Activated CD4-positive, alpha-beta memory T cell treated with anti-CD3 and anti-CD28 coated beads for 36 hours (primary cell): ENCODE measurements at places on chromosomes 12 and 14. TPM values are rescaled to one million over a fixed set of nuclear protein-coding genes. Genes with fewer than 3 reads are reported as not detected.

The GNPNAT1 gene
- 30.4 TPM for total RNA-seq

The KCNK13 gene
- not detected for total RNA-seq

The GRIN2B gene
- total RNA-seq, result not detected

The OTX2 gene
- total RNA-seq, result not detected

The DNAI7 gene
- total RNA-seq, result not detected

The EID3 gene
- 4.7 TPM for total RNA-seq

The HOXC11 gene
- not detected for total RNA-seq

The SLC22A17 gene
- 4.4 TPM for total RNA-seq

The RAD51B gene
- 34.3 TPM for total RNA-seq

The AKAP3 gene
- total RNA-seq, result 3.1 TPM

The TCL1B gene
- total RNA-seq, result not detected

The AJUBA gene
- total RNA-seq, result 1.5 TPM

DNA sequence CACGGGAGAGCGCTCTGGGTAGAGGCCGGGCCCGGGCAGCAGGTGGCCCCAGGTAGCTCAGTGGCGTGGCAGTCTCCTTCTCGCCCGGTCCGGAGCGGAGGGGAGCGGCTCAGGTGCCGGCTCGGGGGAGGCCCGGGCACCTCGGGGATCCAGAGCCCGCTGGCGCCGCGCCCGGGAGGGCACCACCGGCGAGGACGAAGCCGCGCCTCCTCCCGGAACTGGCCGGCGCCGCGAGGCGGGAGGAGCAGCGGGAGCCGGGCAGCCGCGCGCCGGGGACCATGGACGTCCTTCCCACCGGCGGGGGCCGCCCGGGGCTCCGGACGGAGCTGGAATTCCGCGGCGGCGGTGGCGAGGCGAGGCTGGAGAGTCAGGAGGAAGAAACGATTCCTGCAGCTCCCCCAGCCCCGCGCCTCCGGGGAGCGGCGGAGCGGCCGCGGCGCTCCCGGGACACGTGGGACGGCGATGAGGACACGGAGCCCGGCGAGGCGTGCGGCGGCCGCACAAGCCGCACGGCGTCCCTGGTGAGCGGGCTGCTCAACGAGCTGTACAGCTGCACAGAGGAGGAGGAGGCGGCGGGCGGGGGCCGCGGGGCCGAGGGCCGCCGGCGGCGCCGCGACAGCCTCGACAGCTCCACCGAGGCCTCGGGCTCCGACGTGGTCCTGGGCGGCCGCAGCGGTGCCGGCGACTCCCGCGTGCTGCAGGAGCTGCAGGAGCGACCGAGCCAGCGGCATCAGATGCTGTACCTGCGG is 21.5 kb upstream of the GNS start:
- DNase-seq, result peak; percentile 21

GRCh38 chr12:106309671-106310505 is 7.4 kb downstream of the TCP11L2 start:
- DNase-seq, result no peak

DNA sequence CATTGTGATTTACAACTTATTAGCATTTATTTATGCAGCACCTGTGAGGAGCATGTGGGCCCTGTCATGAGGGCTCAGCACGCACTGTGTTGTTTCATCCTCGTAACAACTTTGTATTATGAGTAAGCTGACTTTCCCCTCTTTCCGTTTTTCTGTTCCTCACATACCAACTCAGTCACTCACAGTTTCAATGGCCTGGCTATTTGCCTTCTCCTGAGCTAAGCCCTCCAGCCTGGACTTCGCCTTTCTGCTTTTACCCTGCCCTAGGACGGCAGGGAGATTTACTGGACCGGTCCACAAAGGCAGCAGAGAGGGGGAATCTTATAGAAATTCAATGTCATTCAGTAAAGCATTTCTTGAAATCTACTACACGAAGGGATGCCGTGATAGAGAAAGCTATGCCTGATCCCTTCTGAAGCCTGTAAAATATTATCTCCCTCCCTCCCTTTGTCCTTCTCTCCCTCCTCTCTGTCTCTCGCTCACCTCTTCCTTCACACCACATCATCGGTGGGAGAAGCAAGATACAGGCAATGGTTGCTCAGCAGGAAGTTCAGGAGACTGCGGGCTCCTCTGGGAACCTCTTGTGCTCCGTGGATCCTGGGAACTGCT is 219.2 kb upstream of the TBX3 start:
- DNase-seq, result no peak

- DNase-seq, result no peak
Measured at GRCh38 chr12:49824895-49825294, 3.3 kb downstream of the NCKAP5L start.

DNA sequence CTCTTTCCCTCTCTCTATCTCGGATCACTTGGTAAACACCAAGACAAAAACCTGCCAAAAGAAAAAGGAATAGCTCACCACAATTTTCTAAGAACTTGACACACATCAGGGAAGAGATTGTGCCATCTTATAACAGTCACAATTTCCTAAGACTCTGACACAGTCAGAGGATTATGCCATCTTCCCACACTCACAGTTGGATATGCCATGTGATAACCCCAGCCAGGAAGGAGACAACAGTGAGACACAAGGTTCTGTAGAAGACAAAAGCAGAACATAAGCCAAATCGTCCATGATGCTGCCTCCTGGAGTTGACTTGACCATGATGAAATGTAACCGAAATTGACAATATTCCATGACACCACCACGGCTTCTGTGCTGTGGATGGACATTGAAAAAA is 2.8 kb upstream of the CLEC9A start:
- no peak for DNase-seq

DNA sequence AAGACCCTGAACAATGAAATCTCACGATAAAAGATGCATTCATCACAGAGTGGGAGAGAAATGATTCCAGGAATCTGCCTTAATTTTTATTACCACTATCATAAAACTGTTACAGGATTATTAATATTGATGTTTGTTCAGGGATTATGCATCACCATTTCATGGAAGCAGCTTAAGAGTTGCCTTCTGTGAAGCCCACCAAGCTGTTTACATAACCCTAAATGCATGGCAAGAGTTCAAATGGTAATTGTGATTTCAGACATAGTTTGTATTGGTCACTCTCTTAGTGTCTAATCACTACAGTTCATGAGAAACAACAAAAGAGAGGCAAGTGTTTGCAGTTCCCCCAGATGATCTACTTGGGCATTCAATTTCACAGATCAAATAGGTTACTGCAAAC is 527.7 kb downstream of the RPS29 start:
- DNase-seq, result no peak

GRCh38 chr12:120249875-120250795 is 15.4 kb downstream of the PXN start:
- peak; percentile 64 for DNase-seq

DNA sequence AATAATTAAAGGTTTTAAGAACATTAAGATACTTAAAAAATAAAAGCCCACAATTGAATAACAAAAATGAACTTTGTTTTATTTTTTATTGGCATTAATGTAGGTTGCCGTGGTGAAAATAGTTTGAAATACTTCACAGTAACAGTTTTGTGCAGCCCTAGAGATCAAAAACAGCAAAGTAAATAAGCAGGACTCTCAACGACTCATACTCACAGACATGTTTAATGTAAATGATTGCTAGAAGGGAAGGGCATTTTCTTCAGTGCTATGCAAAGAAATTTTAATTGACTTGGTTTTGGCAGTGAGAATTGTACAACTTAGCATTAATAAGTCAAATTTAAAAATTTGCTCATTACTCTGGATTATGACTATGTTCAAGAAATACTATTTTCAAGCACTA is 16.0 kb downstream of the TRMT5 start:
- DNase-seq, result no peak

GRCh38 chr14:65237023-65237814 is 134.9 kb upstream of the MAX start:
- no peak for DNase-seq

DNA sequence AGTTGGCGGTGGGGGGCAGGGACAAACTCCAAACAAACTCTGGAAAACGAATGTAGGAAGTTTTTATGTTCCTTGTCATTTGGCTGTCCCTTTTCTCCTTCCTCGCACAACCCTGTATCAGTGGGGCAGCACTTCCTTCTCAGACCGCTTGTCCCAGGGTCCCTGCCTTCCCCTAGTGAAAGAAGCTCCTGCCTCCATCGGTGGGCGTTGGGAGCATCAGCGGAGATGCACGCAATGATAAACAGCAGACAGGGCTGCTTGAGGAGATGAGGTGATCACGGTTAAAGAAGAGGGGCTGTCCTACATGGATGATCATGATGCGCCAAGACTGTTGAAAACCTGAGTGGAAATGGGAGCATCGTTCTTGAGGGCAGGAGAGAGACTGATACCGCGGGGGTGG is 620 bp downstream of the C1S start:
- DNase-seq, result no peak

DNA sequence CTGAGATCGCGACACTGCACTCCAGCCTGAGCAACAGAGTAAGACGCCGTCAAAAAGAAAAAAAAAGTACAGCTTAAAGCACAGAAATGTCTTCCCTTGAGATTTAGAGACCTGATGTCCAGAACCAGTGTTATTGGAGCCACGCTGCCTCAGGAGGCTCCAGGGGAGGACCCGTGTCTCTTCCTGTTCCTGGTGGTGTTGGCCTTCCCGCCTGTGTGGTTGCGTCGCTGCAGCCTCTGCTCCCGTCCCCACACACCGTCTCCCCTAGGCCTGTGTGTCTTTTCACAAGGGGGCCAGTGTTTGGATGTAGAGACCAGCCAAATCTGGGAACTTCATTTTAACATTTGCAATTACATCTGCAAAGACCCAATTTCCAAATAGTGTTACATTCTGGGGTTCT is 8.6 kb upstream of the FBRSL1 start:
- DNase-seq, result no peak

GRCh38 chr14:101350691-101351090 is 210.6 kb upstream of the DIO3 start:
- DNase-seq, result no peak

GRCh38 chr12:3795492-3796133 is 42.7 kb upstream of the CRACR2A start:
- DNase-seq, result no peak

DNA sequence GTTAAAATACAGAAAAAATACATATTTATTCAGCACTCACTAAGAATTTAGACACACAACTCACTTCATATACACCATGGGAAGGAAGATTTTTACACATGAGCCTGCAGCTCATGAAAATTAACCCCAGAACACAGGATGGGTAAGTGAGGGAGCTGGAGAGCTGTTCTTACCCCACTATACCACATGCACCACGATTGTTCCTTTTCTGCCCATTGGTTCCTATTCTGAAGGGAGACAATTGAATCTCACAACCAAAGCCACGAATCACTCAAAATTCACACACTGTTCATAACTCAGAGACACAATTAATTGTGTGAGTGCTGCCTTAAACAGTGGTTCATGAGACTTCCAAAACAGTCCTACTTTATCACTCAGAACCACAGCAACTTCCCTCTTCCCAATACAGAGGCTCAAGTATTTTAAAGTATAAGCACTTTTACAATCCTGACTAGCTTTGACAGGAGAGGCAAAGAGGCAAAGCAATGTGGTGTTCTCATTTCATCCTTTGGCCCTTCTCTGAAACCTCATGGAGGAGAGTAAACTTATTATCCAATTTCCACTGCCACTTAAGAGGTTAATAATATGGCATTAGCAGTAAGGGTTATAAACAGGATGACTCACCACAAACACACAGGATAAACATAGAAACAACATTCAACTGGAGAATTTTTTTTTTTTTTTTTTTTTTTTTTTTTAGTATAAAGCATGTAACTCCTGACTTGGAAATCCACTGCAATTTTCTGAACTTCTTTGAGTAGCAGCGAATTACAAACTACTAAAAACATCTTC is 59.5 kb downstream of the ITPR2 start:
- DNase-seq, result no peak

- DNase-seq, result no peak
Measured at GRCh38 chr14:101063121-101063520, 159.6 kb upstream of the RTL1 start.

- DNase-seq, result no peak
Measured at GRCh38 chr12:75959506-75959905, 72.1 kb downstream of the PHLDA1 start.

DNA sequence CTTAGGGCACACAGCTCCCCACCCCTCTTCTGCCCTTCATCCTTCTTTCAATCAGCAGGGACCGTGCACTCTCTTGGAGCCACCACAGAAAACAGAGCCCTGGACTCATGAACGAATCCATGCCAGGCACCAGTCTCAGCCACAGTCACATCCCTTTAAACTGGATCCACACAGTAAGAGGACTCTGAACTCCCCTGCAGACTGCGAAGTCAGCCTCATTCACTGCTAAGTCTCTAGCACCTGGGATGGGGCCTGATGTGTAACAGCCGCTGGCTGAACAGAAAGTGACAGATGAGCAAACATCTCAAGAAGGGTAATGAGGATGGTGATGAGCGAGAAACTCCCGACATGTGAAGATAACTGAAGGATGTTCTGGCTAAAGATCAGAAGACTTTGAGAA is 45.8 kb upstream of the IQSEC3 start:
- DNase-seq, result no peak

GRCh38 chr12:82950356-82950755 is 263.6 kb downstream of the TMTC2 start:
- no peak for DNase-seq

DNA sequence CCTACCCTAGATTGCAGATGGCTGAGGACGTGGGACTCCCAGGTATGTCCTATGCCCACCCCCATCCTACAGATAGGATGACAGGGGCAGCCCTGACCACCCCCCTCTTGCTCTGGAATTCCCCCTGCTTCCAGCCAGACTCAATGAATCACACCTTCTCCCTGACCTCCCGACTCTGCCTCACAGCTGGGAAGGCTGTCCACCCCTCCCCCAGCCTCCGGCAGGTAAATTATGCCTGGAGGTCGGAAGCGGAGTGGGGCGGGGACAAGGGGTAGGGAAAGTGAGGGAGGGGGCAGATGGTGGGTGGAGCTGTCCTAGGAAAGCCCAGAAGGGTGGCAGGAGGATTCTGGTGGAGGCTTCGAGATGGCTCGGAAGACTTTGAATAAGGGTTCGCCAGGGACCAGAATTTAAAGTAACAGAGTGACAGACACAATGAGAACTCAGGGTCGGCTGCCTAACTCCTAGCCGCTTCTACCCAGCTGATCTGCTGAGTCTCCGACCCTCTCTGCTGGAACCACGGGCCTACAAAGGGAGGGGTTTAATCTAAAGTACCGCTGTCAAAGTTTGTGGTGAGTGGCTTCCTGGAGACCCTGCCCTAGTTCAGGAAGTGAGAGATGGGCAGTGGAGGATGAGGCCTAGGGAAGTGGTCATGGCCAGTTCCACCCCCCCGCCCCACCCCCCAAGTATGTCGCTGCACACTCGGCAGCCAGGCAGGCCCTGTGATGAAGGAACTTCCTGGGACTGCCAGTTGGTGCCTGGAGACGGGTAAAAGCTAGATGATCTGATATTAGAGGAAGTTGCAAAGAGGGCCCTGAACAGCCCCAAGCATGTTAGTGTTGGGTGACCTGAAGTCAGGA is 4.2 kb downstream of the PLEKHG3 start:
- DNase-seq, result peak; percentile 65

GRCh38 chr14:104749111-104749649 is 3.8 kb upstream of the SIVA1 start:
- DNase-seq, result no peak

GRCh38 chr14:71713451-71713850 is 218.8 kb upstream of the RGS6 start:
- no peak for DNase-seq
